Epithelial cell of umbilical artery (primary cell): ENCODE measurements at places on chromosomes 2 and 18. TPM values are rescaled to one million over a fixed set of nuclear protein-coding genes. Genes with fewer than 3 reads are reported as not detected.

The CD8B2 gene
- not detected in 2 replicates for total RNA-seq

The CYS1 gene
- total RNA-seq: not detected in 2 replicates

The POTEC gene
- total RNA-seq: not detected in 2 replicates

The FMNL2 gene
- total RNA-seq: 13.7 and 15.6 TPM in 2 replicates

The HTR2B gene
- total RNA-seq: under 0.01 and 2.1 TPM in 2 replicates

The NEB gene
- 0.32 and 0.46 TPM in 2 replicates for total RNA-seq

The C2orf66 gene
- under 0.01 TPM in 1 of 2 replicates, not detected in the other for total RNA-seq

The ATOH8 gene
- 4.0 and 5.8 TPM in 2 replicates for total RNA-seq

The GLB1L gene
- 4.0 and 6.2 TPM in 2 replicates for total RNA-seq

The CENPA gene
- 19.3 and 21.1 TPM in 2 replicates for total RNA-seq

The PIGN gene
- 39.6 and 55.6 TPM in 2 replicates for total RNA-seq

The TNP1 gene
- total RNA-seq: not detected in 2 replicates

The IL36B gene
- total RNA-seq: not detected in 2 replicates

The UGT1A4 gene
- not detected in 2 replicates for total RNA-seq

The CD226 gene
- under 0.01 TPM in 1 of 2 replicates, not detected in the other for total RNA-seq

The IL1F10 gene
- total RNA-seq: not detected in 2 replicates

The CD8A gene
- not detected in 2 replicates for total RNA-seq

The ALK gene
- total RNA-seq: not detected in 2 replicates

The C2orf81 gene
- total RNA-seq: 0.46 and 0.65 TPM in 2 replicates

The MAP4K3 gene
- total RNA-seq: 22.1 and 26.6 TPM in 2 replicates

The TMEM200C gene
- total RNA-seq: 2.3 and 2.6 TPM in 2 replicates

The CDH20 gene
- not detected in 2 replicates for total RNA-seq

The GPBAR1 gene
- 0.15 TPM in 1 of 2 replicates, not detected in the other for total RNA-seq

The APCDD1 gene
- under 0.01 TPM in 1 of 2 replicates, not detected in the other for total RNA-seq

The L3MBTL4 gene
- under 0.01 and 0.46 TPM in 2 replicates for total RNA-seq

The DLX1 gene
- total RNA-seq: 0.32 TPM in 1 of 2 replicates, not detected in the other

The OSBPL6 gene
- 0.97 and 1.7 TPM in 2 replicates for total RNA-seq

The SESTD1 gene
- 18.1 and 21.8 TPM in 2 replicates for total RNA-seq

The MDH1B gene
- under 0.01 and 0.61 TPM in 2 replicates for total RNA-seq
